T-cell (primary cell): ENCODE measurements at places on chromosomes 16 and 17. TPM values are rescaled to one million over a fixed set of nuclear protein-coding genes. Genes with fewer than 3 reads are reported as not detected.
A peak's percentile ranks its signal among the peaks of the same experiment; 100 is the strongest.

- peak; percentile 84 for DNase-seq
Observed at GRCh38 chr16:22195695-22196558, 10.2 kb upstream of the EEF2K start.

Gene CDRT4
- total RNA-seq = 9.8 TPM

GRCh38 chr16:31063495-31063842 lies 10.6 kb downstream of the ZNF668 start:
- no peak for DNase-seq

DNA sequence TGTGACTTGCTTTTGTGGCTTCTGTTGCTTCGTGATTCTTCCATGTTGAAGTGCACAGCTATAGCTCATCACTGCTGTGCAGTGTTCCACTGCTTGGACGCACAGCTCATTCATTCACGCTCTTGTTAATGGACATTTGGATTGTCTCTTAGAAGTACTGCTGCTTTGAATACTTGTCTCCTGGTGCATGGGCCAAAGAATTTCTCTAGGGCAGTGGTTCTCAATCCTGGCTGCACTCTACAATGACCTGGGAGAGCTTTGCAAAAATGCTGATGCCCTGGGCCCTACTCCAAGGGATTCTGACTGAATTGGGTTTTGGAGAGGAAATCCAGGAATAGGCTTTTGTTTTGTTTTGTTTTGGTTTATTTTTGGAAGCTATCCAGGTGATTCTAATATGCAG lies 20.0 kb downstream of the CCL17 start:
- no peak for DNase-seq

DNA sequence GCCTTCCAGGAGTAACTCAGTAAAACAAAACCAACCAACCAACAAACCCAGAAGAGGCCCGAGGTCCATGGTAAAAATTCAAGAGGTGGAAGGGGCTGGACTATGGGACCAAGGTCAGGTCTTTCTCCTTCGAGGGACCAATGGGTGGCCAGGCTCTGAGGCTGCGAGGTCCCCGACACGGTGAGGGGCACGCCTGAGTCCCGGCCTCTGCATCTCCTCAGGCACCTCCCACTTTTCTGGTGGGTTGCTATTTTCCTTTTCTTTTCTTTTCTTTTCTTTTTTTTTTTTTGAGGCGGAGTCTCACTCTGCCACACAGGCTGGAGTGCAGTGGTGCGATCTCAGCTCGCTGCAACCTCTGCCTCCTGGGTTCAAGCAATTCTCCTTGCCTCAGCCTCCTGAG lies 18.0 kb downstream of the CD7 start:
- peak; percentile 32 for DNase-seq

GRCh38 chr16:54000361-54000760 lies 286.2 kb downstream of the IRX3 start:
- no peak for DNase-seq

- peak; percentile 47 for DNase-seq
Observed at GRCh38 chr17:55420776-55421178, 858 bp downstream of the MMD start.

Gene GRIN2C
- not detected for total RNA-seq

Gene PRSS8
- 0.43 TPM for total RNA-seq

DNA sequence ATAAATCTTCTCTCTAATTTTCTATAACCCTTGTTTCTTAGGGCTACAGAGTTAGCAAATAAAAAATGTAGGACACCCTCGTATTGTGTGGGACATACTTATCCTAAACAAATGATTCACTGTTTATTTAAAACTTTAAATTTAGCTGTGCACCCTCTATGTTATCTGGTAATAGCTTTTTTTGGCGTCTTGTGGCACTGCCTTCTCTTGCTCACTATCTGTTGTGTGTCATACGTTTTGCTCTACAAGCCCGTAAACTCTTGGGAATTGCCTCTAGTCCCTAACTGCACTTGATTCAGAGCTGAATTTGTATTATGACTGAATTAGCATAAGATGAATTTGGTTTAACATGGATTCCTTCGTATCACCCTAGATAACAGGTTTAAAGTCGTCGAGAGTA lies 144.3 kb upstream of the MYOCD start:
- no peak for DNase-seq

Gene CD300LF
- not detected for total RNA-seq

- no peak for DNase-seq
Observed at GRCh38 chr17:71872843-71873485, 247.9 kb upstream of the SOX9 start.
